Thymus (tissue), 14 donors: ENCODE measurements at places on chromosomes 16 and 17. TPM values are rescaled to one million over a fixed set of nuclear protein-coding genes. Genes with fewer than 3 reads are reported as not detected.

The KRT33B gene
- 1.7 TPM for total RNA-seq

The DPEP3 gene
- total RNA-seq, result 0.14 TPM

The MYO15B gene
- total RNA-seq, result 31.3 TPM

The TRPV2 gene
- total RNA-seq, result 29.0 TPM

The KRTAP1-1 gene
- total RNA-seq, result not detected

The FOXF1 gene
- 0.05 TPM for total RNA-seq

The TBC1D3C gene
- not detected for total RNA-seq

The DDX52 gene
- total RNA-seq, result 17.4 TPM

The TMEM92 gene
- 0.09 TPM for total RNA-seq

The KCNJ18 gene
- total RNA-seq, result not detected

The CAPNS2 gene
- total RNA-seq, result 0.19 TPM

The TAC4 gene
- 0.14 TPM for total RNA-seq

The CCL17 gene
- total RNA-seq, result 32.6 TPM

The HBZ gene
- total RNA-seq, result 3.2 TPM

The TBC1D24 gene
- 3.5 TPM for total RNA-seq

The PABPN1L gene
- 0.09 TPM for total RNA-seq

The NOL3 gene
- total RNA-seq, result 2.3 TPM

The CDH15 gene
- total RNA-seq, result 0.19 TPM

The TBX2 gene
- 2.1 TPM for total RNA-seq

The ZACN gene
- 1.5 TPM for total RNA-seq

The DNAH3 gene
- total RNA-seq, result 0.09 TPM

The EMP2 gene
- 4.8 TPM for total RNA-seq

The PITPNM3 gene
- 0.33 TPM for total RNA-seq

The TMEM97 gene
- total RNA-seq, result 17.2 TPM

The SULT1A1 gene
- total RNA-seq, result 26.3 TPM

The MYADML2 gene
- 0.05 TPM for total RNA-seq

The HERPUD1 gene
- 28.3 TPM for total RNA-seq

The CLEC3A gene
- total RNA-seq, result 0.14 TPM

The CD300C gene
- total RNA-seq, result 0.80 TPM

The MYL11 gene
- total RNA-seq, result 11.7 TPM

The RSKR gene
- total RNA-seq, result 2.6 TPM
